Lower lobe of right lung (tissue), 2 donors: ENCODE measurements at places on chromosomes 7 and 10.
A peak's percentile ranks its signal among the peaks of the same experiment; 100 is the strongest.

- peak; percentile 60 for DNase-seq
These were observed 2.5 kb downstream of the PRR15 start for GRCh38 chr7:29565982-29566746.

GRCh38 chr7:147089608-147090007, 973.0 kb downstream of the CNTNAP2 start:
- DNase-seq, result no peak

- no peak for DNase-seq
These were observed 32.4 kb downstream of the CCSER2 start for GRCh38 chr10:84360637-84361365.

- no peak for DNase-seq
These were observed 34.8 kb downstream of the GRK5 start for GRCh38 chr10:119242186-119242585.

- no peak for DNase-seq
These were observed 3.3 kb downstream of the MKI67 start for GRCh38 chr10:128122931-128123330.

DNA sequence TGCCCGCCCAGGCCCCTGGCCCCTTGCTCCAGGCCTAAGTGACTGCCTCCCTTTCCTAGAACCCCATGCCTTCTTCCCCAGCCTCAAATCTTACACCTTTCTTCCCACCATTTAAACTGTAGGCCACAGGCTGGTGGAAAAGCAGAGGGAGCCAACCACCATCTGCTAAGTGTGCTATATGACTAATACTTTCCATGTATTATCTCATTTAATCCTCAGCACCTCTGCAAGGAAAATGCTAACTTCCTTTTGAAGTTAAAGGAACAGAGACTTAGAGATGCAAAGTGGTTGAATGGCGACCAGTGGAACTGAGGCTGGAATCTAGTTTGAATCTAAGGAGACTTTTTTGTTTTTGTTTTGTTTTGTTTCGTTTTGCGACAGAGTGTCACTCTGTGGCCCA, 17.8 kb upstream of the MTPAP start:
- DNase-seq, result no peak

DNA sequence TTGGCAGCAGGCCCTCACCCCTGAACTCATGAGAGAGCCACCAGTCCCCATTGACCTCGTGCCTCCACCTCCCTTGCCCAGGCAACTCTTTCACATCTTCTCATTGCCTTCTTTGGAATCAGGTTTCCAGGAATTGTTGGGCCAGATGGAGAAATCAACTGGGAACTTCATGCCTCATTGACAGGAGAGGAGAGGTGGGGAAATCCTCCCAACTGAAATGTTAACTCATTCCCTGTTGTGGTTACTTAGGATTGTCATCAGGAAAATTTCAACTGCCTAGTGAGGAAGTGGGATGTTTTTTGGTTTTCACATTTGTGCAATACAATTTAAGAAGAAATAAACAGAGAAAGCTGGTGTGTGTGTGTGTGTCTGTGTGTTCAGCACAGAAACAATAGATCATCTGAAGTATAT, 106.6 kb upstream of the INHBA start:
- DNase-seq, result peak; percentile 54

GRCh38 chr10:16425449-16425848, 11.4 kb upstream of the PTER start:
- DNase-seq, result no peak

- no peak for DNase-seq
These were observed 99.0 kb downstream of the GNAT3 start for GRCh38 chr7:80412842-80413241.

- DNase-seq, result no peak
These were observed 107.0 kb downstream of the NRP1 start for GRCh38 chr10:33227489-33227888.

- no peak for DNase-seq
These were observed 166.8 kb downstream of the MACC1 start for GRCh38 chr7:20050241-20050966.

DNA sequence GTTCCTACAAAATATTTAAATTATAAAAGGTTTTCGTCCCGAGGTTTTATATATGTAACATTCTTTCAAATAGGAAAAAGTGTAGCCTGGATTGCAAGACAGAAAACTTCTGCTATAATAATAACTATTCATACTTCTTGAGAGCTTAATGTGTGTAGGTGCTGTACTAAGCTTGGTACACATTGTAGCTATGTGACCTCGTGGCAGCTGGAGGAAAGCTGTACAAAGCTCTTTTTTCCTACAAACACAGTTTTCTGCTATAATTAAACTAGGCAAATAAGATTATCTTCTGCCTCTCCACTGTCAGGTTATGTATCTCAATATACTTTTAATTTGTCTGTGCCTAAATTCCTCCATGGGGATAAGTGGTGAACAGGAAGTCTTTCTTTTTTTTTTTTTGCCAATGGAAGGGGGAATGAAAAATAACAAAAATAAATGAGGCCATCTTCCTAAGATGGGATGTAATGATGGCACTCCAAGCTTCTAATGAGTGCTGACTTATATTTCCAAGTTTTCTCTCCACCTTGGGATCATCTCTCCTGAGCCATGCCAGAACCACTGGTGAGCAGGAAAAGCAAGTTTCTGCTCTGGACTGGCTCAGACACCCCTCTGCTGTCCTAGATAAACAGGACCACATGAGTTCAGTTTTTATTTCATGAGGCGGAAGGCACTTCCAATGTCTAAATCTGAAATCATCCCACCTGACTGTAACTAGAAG, 9.9 kb downstream of the SGMS1 start:
- DNase-seq, result no peak

DNA sequence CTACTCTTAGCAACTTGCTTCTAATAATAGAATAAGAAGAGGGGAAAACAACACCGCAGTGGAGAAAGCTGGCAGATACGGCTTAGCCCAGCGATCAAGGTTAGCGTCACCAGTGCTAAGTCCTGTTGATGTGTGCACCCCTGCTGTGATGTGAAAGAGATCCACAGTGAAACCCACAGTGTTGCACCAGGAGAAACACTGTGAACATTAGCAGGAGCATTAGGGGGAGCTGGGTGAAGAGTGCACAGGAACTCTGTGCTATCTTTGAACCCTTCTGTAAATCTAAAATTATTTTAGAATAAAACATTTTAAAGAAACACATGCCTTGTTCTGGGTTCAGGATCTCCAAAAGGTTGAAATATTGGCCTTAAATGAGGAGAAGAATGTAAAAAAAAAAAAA, 154.1 kb upstream of the UNC5B start:
- DNase-seq, result no peak

DNA sequence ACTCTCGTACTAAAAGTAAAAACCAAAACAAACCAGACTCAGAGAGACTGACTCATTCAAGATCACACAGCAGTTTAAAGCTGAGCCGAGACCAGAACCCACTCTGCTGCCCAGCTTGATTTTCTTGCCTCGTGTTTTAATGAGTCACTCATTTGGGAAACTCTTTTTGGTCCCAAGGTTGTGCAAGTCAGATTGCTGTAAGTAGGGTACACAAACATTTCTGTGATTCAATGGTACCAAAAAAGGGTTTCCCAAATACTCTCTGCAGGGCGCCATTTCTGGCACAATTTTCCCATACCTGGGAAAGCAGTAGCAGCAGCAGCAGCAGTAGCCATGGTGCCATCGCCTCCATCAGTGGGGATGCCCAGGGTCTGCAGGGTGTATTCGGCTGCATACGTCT, 69.9 kb downstream of the ASAH2B start:
- no peak for DNase-seq

DNA sequence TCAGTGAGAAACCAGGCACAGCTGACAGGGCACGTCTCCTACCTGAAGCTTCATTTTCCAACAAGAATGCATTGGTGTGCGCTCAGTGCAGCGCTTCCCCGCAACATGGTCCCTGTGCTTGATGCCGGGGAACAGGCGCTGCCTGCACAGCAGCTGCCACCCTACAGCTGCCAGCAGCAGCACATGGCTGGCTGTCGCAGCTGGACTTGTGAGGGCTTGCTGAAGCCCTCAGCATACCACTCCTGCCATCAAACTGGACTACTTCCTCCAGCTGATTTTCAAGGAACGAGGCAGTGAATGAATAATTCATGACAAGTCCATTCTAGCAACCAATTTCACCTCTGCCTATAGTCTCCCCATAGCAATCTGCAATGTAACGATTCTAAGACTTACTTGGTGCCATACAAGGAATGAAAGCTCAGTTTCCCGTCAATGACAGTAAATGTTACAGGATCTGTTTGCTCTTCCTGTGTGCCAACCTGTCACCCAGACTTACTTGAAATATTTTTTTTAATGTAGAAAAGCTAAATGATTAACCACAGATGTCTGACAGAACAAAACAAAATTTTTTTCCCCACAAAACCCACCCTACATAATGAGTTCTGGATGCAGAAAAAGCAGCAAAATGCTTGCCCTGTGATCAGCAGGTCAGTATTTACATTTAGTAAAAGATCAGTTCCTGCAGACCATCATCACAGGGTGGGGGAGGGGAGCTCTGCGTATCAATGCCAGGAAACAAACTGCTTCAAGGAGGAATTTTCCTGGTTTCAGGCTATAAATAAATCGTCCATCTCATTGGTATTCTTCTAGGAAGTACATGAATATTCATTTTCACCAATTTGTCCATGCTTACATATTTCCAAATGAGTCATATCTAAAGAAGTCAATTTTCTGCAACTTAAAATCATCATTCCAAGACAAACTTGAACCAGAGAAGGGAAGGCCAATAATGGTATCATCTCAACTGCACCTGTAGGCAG, 140.6 kb downstream of the ALOX5 start:
- DNase-seq, result no peak

- no peak for DNase-seq
These were observed 113.8 kb upstream of the PPP2R2D start for GRCh38 chr10:131786756-131787605.

DNA sequence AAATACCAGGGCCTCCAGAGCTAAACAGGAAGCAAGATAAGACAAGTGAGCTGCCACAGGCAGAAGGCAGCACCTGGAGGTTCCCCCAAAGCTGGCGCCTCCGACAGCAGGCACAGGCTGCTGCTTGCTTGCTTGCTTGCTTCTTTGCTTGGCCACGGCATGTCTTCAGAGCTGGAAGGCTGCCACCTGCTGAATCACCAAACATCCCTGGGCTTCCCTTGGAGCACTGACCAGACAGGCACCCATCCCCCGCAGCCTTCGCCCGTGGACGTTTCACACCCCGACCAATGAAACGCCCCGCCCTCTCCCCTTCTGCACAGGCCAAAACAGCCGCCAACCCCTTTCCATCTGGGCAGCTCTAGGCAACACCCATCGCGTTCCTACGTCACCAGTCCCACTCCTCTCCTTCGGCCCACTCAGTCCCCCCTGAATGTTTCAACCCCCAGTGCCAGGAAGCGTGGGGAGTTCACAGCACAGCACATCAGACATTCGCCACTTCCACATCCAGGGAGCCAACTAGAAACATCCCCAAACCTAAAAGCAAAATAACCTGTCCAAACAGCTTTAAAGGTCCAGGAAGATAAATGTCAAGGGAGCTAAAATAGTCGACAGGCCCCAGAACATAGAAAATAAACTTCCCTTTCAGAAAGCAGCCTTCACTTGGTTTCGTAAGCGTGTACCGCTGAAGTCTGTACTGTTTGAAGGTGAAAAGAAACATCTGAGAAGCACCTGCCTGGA, 1.6 kb downstream of the SGMS1 start:
- peak; percentile 91 for DNase-seq

- no peak for DNase-seq
These were observed 1.7 kb upstream of the VGF start for GRCh38 chr7:101166909-101167644.

GRCh38 chr7:43124388-43124787, 11.9 kb downstream of the HECW1 start:
- DNase-seq, result no peak

- peak; percentile 31 for DNase-seq
These were observed 98.1 kb downstream of the MICALL2 start for GRCh38 chr7:1361016-1361755.

DNA sequence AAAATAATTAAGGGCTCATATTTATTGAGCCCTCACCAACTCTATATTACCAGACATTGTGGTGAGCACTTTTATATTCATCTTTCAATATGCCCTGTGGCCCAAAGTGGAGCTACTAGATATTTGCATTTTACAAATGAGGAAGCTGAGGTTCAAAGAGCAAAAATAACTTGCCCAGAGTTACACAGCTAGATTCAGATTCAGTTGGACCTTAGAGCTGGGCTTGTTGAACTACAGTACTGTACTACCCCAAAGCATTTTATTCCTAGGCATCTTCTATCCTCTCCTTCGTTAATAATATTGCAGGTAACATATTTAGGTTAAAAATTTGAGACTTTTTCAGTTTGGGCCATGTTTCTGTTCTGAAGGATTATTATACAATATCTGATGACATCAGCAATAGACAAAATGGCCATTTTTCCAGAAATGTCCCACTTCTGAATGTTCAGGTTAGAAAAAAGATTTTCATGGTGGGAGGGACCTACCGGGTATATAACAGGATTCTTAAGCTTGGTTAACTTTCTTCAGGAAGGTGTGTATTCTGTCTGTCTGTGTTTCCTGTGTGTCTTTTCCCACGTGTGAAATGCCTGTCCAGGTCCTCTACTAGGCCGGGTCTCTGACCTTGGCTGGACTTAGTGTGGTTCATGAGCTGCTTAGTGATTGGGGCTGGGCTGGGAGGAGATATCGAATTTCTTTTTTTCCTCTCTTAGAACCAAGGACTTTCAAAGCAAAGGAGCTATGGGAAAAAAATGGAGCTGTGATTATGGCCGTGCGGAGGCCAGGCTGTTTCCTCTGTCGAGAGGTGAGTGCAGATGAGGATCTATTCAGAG, 13.6 kb downstream of the PRXL2A start:
- DNase-seq, result no peak

- no peak for DNase-seq
These were observed 82.3 kb upstream of the ADRB1 start for GRCh38 chr10:113961182-113962031.

DNA sequence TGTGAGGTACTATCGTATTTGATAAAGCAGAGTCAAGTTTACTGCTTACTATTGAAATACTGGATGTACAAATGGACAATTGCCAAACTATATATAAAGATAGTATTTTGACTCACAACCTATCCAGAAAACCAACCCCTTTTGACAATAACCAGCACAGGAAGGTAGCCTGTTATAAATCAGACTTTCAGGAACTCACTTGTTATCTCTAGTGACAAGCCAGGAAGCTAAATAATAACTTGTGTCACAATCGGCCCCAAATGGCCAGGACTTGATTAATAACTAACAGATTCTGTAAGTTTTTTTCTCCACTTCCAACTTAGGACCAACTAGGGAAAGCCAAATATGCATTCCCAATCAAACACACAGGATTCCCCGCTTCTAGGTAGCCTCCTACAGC, 38.8 kb upstream of the SLC35G1 start:
- no peak for DNase-seq
